ENCODE measurements at places on chromosomes 2 and 18. TPM values are rescaled to one million over a fixed set of nuclear protein-coding genes. Genes with fewer than 3 reads are reported as not detected.

DNA sequence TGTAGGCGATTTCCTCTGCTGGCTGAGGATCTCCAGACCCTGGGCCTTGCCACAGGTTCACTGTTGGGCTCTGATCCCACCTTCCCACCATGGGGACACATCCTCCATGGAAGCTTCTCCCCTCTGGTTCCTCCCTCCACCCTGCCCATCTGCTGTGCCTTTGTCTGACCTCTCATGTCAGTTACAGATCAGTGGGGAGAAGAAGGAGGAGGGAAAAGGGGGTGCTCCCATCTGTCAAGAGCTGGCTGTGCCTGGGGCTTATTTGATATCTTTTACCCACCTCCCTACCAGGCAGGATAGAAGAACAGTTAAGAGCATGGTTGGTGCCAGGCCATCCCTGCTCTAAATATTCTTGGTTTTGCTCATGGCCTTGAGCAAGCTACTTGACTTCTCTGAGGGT lies 12.3 kb upstream of the DNAJB2 start:
- no peak overlapping the region for H3K27ac ChIP-seq
- H3K4me1 ChIP-seq: no peaks in the 10 kb centered on the region
- H3K36me3 ChIP-seq: no peaks in the 10 kb centered on the region
- H3K27me3 ChIP-seq: no peaks in the 10 kb centered on the region
- DNase-seq: no peak
- no peak overlapping the region for H3K4me3 ChIP-seq

- H3K4me3 ChIP-seq: no peak overlapping the region
- H3K27me3 ChIP-seq: no peaks in the 10 kb centered on the region
- H3K36me3 ChIP-seq: no peaks in the 10 kb centered on the region
- no peak for DNase-seq
- H3K4me1 ChIP-seq: peaks cover 20% of the 10 kb centered on the region
- H3K27ac ChIP-seq: peak overlapping the region; percentile 70
These were observed 303.7 kb upstream of the EPAS1 start for GRCh38 chr2:45993476-45993991.

GRCh38 chr18:73780218-73780617 lies 367.4 kb downstream of the FBXO15 start:
- H3K27ac ChIP-seq: no peak overlapping the region
- H3K4me3 ChIP-seq: no peak overlapping the region
- no peaks in the 10 kb centered on the region for H3K36me3 ChIP-seq
- DNase-seq: no peak
- no peaks in the 10 kb centered on the region for H3K27me3 ChIP-seq

GRCh38 chr18:37419315-37419714 lies 146.3 kb downstream of the CELF4 start:
- DNase-seq: no peak
- no peaks in the 10 kb centered on the region for H3K36me3 ChIP-seq
- no peak overlapping the region for H3K27ac ChIP-seq
- H3K27me3 ChIP-seq: no peaks in the 10 kb centered on the region
- H3K4me3 ChIP-seq: no peak overlapping the region

DNA sequence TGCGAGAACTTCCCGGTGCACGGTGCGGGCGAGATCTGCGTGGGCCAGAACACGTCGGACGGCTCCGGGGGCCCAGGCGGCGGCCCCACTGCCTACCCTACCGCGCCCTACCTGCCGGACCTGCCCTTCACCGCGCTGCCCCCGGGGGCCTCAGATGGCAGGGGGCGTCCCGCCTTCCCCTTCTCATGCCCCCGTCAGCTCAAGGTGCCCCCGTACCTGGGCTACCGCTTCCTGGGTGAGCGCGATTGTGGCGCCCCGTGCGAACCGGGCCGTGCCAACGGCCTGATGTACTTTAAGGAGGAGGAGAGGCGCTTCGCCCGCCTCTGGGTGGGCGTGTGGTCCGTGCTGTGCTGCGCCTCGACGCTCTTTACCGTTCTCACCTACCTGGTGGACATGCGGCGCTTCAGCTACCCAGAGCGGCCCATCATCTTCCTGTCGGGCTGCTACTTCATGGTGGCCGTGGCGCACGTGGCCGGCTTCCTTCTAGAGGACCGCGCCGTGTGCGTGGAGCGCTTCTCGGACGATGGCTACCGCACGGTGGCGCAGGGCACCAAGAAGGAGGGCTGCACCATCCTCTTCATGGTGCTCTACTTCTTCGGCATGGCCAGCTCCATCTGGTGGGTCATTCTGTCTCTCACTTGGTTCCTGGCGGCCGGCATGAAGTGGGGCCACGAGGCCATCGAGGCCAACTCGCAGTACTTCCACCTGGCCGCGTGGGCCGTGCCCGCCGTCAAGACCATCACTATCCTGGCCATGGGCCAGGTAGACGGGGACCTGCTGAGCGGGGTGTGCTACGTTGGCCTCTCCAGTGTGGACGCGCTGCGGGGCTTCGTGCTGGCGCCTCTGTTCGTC lies 1.7 kb downstream of the FZD7 start:
- peak overlapping the region; percentile 72 for H3K4me3 ChIP-seq
- H3K4me1 ChIP-seq: peaks cover 32% of the 10 kb centered on the region
- peak; percentile 72 for DNase-seq
- peaks cover 23% of the 10 kb centered on the region for H3K27me3 ChIP-seq
- H3K36me3 ChIP-seq: no peaks in the 10 kb centered on the region

DNA sequence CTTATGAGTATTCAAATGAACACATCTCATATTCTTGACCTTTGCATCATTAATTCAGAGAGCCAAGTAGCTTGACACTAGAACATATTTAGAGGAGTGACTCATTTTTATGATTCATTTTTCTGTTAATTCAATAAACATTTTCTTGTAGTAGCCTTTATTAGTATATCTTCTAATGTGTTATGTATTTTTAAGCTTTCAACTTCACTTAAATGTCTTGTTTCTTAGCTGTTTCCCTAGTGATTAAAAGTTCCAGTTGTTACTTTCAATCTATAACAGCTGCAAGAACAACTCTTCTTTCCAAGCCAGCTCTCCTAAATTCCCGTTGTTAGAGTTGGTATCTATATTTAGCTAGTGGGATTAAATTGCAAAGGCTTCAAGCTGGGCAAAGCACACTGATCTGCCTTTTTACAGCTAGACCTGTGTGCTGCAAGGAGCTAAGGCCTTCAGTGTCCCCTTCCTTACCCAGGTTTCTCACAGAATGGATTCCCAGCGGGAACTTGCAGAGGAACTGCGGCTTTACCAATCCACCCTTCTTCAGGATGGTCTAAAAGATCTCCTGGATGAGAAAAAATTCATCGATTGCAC lies at the start of gene KLHL41:
Gene KLHL41, plus strand, starts transcription at position 405 of the 588 bp plus-strand sequence. Its CDS starts 77 bp downstream, at position 482.
- H3K4me1 ChIP-seq: peaks cover 4% of the 10 kb centered on the region
- H3K27ac ChIP-seq: no peak within 1 kb of the TSS
- no peak for DNase-seq
- H3K27me3 ChIP-seq: no peaks in the 10 kb centered on the region
- H3K4me3 ChIP-seq: no peak within 1 kb of the TSS

GRCh38 chr2:149527998-149528755 lies 59.4 kb downstream of the MMADHC start:
- H3K36me3 ChIP-seq: no peaks in the 10 kb centered on the region
- H3K27ac ChIP-seq: no peak overlapping the region
- no peak for DNase-seq
- H3K4me3 ChIP-seq: no peak overlapping the region
- peaks cover 6% of the 10 kb centered on the region for H3K27me3 ChIP-seq

- H3K27me3 ChIP-seq: peaks cover 87% of the 10 kb centered on the region
- no peak overlapping the region for H3K27ac ChIP-seq
- no peak for DNase-seq
- no peak overlapping the region for H3K4me3 ChIP-seq
- H3K4me1 ChIP-seq: peaks cover 3% of the 10 kb centered on the region
- no peaks in the 10 kb centered on the region for H3K36me3 ChIP-seq
These were observed 1.8 kb downstream of the CDK5R2 start for GRCh38 chr2:218961229-218961628.

GRCh38 chr2:86747711-86748639 lies 27.9 kb downstream of the RMND5A start:
- H3K27me3 ChIP-seq: no peaks in the 10 kb centered on the region
- no peak for DNase-seq
- no peaks in the 10 kb centered on the region for H3K4me1 ChIP-seq

The CCL20 gene
- 4.9 TPM for total RNA-seq

Data from upper lobe of right lung (tissue), 1 donor.